Activated T-helper 1 cell treated with Interleukin-2 at 50 U/mL for 16 hours (primary cell): ENCODE measurements at places on chromosomes 6 and 20.

DNA sequence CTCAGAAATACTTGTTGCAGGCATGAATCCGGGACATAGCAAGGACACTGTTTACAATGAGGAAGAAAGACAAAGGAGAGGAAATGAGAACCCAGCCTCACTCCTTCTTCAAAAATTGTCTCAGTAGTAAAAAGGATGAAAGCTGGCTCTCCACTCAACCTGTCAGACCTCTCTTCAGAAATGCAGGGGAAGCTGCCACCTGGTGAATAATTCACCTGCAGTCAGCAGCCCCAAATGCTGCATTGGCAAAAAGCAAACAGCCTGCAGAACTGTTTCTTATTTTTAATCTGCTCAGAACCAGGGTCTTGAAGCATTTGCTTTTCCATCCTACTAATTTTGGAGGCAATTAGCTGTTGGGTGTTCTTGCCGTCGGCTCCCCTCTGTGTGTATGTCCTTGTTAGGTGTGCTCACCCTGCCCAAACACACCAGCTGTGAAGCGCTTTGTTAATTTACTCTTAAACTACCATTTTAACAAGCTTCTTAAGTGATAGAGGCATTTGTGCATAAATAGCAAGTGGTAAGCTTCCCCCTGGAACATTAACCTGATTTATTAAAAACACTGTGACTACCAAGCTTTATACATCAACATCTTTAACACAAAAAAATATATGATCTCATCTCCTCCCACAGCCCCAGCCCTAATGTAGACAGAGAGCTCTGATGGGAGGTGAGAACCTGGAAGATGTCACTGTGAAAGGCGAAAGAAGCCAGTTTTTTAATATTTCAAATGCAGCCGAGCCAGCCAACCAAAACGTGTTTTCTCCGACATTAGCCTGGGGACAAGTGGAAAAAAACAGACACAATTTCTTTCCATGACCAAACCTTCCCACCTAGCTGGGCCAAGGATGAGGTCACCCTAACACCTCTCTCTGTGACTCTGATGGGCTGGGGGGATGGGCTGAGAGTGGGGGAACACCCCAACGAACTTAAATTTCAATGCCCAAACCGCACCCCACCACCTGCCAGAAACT is 451.0 kb upstream of the SULF2 start:
- DNase-seq, result no peak

DNA sequence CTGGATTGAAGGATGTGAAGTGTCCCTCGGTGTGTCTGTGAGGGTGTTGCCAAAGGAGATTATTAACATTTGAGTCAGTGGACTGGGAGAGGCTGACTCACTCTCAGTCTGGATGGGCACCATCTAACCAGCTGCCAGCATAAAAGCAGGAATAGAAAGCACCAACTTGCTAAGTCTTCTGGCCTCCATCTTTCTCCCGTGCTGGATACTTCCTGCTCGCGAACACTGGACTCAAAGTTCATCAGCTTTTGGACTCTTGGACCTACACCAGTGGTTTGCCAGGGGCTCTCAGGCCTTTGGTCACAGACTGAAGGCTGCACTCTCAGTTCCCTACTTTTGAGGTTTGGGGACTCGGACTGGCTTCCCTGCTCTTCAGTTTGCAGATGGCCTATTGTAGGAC is 220.3 kb upstream of the LRFN2 start:
- DNase-seq, result no peak

GRCh38 chr6:135675026-135675425 is 176.5 kb upstream of the PDE7B start:
- no peak for DNase-seq

GRCh38 chr6:144659202-144660182 is 374.4 kb downstream of the UTRN start:
- no peak for DNase-seq

- DNase-seq, result no peak
These were observed 4.8 kb downstream of the NDRG3 start for GRCh38 chr20:36741072-36741471.

DNA sequence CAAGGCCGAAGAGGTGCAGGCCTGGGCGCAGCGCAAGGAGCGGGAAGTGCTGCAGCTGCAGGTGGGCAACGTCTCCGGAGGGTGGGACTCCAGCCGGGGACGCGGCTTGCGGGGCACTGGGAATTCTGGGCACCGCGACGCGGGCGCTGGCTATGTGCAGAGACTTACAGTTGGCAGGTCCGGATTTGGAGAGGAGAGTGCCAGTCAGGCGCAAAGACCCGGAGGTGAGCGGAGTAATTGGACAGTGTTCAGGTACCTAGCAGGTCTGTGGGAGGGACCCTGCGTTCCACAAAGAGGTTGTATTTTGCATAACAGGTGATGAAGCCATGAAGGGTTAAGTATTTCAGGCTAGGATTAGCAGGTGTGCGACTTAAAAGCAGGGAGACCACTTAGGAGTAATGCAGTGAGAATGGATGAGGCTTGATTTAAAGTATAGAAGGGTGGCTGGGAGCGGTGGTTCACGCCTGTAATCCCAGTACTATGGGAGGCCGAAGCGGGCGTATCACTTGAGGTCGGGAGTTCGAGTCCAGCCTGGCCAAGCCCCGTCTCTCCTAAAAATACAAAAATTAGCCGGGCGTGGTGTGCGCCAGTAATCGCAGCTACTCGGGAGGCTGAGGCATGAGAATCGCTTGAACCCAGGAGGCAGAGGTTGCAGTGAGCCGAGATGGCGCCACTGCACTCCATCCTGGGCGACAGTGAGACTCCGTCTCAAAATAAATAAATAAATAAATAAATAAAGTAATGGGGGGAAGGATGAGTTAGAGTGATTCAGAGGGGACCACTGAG is 1.0 kb downstream of the MRPS26 start:
- no peak for DNase-seq

DNA sequence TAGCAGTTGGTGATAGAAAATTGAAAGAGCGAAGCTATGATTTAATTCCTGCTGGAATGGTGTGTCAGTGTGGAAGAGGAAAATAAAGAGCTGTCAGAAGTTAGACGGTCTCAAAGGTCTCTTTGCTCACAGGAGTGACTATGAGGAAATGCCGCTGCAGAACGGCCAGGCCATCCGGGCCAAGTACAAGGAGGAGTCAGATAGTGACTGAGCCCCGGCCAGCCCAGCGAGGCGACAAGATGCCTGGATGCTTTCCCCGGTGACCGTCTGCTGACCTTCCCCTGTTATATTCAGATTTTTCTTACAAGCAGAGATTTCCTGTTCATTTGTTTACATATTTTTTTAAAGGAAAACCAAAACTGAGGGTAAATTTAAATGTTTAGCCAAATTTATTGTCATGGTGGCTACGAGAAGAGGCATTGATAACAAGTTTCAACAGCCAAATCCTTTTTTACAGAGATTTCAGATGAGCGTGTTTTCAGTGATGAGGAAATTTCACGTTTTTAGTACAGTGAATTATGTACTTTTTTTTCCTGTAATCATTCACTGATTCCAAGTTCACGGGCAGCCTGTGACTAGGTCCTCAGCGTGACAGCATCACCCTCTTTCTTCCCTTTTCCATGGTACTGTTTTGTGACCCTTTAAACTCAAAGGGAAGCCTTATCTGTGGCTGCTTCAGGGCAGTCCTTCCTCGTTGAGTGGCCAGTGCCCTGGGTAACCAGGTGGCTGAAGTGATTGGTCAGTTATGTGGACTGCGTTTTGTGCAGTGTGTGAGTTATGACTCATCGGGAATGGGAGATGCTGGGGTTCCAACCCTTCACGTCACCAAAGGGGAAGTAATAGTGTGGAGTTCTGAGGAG is 12.6 kb downstream of the DYNLT1 start:
- DNase-seq, result no peak

GRCh38 chr6:116695401-116695800 is 14.4 kb downstream of the KPNA5 start:
- no peak for DNase-seq

DNA sequence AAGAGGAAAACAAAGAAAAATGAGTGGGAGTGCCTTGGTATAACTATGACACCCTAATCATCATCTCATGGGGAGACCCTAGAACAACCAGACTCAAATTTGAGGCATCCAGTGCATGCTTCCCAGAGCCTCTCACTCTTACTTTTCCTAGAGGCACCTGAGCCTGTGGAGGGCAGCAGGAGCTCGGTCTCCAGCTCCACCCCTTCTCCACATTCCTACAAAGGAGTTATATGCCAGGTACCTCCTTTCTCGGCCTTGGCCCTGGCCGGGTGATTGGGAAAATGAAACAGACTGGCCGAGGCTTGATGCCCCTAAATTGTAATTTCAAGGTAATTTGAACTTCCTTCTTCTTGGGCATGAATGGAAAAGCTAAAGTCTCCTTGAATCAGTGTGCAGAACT is 761.2 kb upstream of the CHD6 start:
- DNase-seq, result no peak

- no peak for DNase-seq
These were observed 19.2 kb downstream of the TUBB2B start for GRCh38 chr6:3208098-3208774.

GRCh38 chr6:14816116-14816859 is 429.6 kb upstream of the JARID2 start:
- DNase-seq, result no peak

- no peak for DNase-seq
These were observed 50.8 kb upstream of the SPTLC3 start for GRCh38 chr20:12957968-12958367.

GRCh38 chr6:20069021-20069522 is 143.2 kb downstream of the MBOAT1 start:
- no peak for DNase-seq

DNA sequence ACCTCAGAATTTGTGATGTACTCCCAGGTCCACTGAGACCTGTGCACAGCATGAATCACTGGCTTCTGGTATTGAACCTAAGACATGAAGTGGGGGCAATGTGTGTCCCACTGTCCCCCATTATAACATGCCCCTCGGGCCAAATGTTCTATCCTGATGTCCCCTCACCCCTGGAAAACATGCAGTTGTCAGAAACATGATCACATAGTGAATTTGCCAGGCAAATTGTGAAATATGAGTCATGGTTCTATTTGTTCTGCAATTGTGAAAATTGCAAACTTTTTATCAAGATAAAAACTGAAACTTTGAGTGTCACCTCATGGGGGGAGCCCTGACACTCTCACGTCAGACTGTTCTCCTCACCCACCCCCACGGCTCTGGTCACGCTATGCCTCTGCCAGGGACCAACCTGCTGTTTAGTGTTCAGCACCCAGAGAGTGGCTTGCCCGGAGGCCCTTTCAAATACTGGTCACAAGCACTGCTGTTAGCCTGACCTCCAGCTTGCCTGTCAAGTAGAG is 305.3 kb downstream of the CLIC5 start:
- peak; percentile 3 for DNase-seq

GRCh38 chr6:12111363-12111670 is 99.2 kb downstream of the HIVEP1 start:
- DNase-seq, result no peak

DNA sequence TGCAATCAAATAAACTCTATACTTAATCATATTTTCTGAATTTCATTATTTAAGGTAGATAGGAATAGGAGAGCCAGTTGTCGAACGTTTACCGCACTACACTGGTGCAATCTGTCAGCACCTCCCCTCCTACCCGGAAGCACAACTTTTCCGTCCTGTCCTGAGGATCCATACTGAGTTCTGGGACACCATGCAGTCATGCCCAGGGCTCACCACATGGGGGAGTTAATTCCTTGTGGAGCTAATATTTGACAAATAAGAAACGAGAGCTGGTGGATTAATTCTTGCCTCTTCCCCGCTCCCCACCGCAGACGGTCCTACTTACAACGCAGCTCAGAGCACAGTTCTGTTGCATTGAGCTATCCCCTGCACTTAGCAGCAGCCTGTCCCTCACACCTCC is 107.7 kb upstream of the RALGAPA2 start:
- no peak for DNase-seq

GRCh38 chr6:127971945-127972391 is 71.1 kb upstream of the THEMIS start:
- peak; percentile 27 for DNase-seq

- no peak for DNase-seq
These were observed 54.6 kb upstream of the FNDC1 start for GRCh38 chr6:159114569-159114968.

GRCh38 chr20:50286609-50287008 is 96.0 kb downstream of the CEBPB start:
- DNase-seq, result no peak

DNA sequence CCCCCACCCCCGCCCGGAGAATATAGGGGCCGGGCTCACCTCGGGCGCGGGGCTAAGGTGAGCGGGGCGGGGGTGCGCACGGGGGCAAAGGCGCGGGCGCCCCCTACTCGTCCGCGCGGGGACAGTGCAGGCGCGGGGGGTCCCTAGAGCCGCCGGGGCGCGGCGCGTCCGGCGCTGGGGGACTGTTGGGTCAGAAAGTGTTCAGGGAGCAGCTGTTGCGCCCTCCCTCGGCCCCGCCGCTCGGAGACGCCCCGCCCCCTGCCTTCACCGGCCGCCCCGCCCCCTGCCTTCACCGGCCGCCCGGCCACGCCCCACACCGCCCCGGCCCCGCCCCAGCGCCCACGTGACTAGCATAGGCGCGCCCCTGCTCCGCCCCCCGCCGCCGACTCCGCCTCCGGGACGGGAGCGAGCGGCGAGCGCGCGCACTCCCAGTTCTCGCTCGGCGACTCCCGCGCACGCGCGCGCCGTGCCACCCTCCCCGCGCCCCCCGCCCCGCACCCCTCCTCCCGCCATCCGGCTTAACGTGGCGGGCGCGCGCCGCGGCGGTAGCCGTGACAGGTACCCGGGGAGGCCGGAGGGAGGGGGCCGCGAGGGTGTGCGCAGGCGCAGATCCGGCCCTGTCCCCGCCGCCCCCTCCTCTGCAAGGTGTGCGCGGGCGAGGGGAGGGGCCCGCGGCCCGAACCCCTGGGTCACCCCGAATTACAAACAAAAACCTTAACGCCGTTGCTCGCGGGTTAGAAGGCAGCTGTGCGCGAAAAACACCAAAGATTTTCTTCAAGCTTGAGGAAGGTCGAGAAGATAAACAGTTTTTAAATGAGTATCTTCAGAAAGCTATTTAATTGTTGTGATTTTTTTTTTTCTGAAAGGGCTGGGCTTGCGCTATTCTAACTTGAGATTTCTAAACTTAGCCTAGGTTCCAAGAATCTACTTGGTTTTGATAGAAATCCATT is 704 bp upstream of the ZNF217 start:
- peak; percentile 98 for DNase-seq

DNA sequence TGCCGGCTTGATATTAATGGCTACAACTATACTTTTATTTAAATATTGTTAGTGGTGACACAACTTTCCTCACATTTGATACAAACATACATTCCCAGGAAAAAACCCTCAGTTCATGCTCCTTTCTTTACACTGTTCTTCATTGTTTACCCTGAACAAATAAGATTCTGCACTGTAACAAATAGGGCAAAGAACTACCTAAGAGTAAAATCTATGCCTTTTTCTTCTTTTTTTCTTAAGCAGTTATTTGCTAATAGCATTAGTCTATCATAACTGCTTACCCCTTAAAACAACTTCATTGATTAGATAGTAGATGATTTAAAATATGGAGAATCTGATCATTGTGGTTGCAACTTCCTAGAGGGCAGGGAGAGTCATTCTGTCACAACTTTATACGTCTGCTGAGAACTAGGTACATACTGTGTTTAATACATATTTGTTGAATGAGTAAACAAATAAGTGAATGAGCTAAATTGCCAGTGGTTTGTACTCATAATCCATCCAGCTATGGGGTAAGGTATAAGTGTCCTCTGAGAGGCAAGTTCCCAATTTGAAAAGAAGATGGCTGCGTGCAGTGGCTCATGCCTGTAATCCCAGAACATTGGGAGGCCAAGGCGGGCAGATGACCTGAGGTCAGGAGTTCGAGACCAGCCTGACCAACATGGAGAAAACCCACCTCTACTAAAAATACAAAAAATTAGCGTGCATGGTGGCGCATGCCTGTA is 161.0 kb downstream of the CDK19 start:
- DNase-seq, result no peak
